ENCODE measurements at places on chromosomes 6 and 20.

GRCh38 chr6:127952831-127953230, 52.0 kb upstream of the THEMIS start:
- DNase-seq, result no peak

DNA sequence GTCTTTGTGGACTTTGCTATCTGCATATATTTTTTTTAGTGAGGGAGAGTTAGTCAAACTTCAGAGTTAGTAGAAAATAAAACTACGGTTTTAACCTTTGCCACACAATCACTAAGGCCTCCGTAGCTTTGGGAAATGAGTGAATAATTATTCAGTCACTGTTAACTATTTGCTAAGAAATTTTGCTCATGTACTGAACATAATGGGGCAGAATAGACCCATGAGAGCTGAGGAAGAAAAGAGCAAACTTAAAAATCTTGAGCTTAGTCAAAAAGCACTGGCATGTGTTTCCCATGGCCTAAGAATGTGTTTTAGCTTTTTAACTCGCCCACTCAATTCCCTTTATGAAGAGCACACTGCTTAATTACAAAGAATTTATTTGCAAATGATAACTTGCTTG, 60.4 kb upstream of the SUPT3H start:
- no peak for DNase-seq

DNA sequence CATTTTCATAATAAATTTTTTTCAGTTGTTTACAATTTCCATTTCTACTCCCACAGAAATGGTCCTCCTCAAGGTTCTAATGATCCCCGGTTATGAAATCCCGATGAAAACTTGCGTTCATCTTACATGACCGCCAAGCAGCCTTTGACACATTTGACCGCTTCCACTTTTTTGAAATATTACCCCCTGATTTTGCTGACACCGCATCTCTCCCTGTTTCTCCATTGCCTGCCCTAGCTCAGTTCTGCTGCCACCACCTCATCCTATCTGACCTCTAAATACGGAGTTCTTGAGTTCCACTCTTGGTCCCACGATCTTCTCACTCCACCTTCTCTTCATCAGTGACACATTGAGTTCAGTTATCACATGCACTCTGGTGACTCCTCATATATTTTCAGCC, 74.1 kb downstream of the SLC35B3 start:
- no peak for DNase-seq

- no peak for DNase-seq
Measured at GRCh38 chr20:63567136-63567385, 7.0 kb downstream of the HELZ2 start.

- DNase-seq, result peak; percentile 73
Measured at GRCh38 chr20:63857764-63858392, 3.4 kb upstream of the ABHD16B start.

Data from left lung (tissue), 14 donors.